Activated T-helper 1 cell treated with anti-CD3 and anti-CD28 coated beads, Interleukin-2, amount 50 U/mL, for 16 hours (primary cell): ENCODE measurements at places on chromosomes 3 and 15.

GRCh38 chr3:157626817-157627216, 123.6 kb upstream of the VEPH1 start:
- DNase-seq: no peak

- no peak for DNase-seq
These were observed 2.6 kb upstream of the PLOD2 start for GRCh38 chr3:146163584-146163983.

DNA sequence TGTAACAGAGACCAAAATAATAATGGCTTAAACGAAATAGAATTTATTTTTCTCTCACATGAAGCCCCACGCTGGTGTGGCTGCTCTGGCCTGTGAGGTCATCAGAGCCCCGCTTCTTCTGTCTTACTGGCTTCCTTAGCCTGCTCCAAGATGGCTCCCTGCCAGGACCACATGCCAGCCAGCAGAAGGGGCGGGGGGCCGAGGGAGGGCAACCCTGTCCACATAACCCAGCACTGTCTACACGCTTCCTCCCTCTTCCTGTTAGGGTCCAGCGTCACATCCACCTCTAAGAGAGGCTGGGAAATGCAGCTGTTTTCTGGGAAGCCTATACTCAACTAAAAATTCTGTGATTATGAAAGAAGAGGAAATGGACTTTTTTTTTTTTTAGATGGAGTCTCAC, 107.9 kb upstream of the DLG1 start:
- no peak for DNase-seq

DNA sequence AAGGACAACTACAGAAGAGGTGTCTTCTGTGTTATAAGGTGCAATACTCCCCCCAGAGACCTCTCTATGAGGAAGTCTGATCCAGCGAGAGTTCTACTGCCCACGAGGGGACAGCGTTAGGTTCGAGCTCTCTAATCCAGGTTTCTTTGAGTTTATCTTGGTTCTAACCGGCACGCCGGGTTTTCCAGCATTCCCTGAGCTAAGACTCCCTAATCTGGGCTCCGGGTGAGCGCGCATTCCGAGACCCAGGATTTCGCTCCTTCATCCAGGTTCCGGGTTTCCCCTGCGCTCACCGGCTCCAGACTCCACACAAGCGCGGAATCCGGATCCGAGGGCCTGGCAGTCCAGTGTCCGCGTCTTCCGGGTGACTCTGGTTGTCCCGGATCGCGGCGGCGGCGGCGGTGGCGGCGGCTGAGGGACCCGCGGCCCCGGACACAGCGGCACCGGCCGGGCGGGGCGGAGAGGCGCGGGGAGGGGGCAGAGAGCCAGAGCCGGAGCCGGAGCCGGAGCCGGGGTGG, at the start of gene ZNF609:
Gene ZNF609 (plus strand): TSS at position 373 of the 518 bp plus-strand sequence. CDS start 38,842 bp downstream, outside the sequence.
- peak; percentile 77 for DNase-seq

DNA sequence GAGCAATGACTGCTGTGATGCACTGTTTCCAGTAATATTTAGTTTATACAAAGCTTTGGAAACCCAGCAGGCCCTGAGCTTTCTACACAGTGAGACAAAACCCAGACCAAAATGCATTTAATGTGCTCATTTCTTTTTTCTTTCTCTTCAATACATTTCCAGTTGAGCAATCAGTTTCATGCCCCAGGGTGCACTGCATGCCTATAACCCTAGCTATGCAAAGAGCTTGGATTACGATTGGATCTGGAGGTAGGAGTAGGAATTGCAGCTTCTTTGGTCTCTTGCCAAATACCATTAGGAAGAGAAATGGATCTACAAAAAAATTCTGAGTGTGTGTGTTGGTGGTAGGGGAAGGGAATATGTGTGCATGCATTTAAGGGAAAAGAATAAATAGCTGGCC, 1001.4 kb downstream of the SQOR start:
- no peak for DNase-seq

- no peak for DNase-seq
These were observed 448.8 kb upstream of the THBS1 start for GRCh38 chr15:39132070-39132469.

- DNase-seq: no peak
These were observed 101.2 kb downstream of the TPRA1 start for GRCh38 chr3:127489357-127489756.

GRCh38 chr3:64911138-64911537, 223.3 kb upstream of the ADAMTS9 start:
- no peak for DNase-seq

DNA sequence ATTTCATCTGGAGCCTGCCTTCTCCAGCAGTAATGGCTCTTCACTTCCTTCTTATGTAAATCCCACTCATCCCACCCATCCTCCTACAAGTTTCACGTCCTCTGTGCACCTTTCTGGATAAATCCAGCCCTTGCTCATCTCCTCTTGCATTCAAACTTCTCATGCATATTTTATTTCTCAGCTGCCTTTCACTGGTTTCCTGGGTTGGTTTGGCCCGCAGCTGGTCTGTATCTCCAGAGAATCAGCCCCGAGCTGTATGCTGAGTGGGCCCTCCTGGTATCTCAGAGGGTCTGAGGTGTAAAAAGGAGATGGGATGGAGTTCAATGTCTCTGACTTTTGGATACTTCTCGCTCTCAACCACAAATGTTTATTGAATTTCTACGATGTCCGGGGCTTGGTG, 248.6 kb upstream of the FEZF2 start:
- DNase-seq: no peak

DNA sequence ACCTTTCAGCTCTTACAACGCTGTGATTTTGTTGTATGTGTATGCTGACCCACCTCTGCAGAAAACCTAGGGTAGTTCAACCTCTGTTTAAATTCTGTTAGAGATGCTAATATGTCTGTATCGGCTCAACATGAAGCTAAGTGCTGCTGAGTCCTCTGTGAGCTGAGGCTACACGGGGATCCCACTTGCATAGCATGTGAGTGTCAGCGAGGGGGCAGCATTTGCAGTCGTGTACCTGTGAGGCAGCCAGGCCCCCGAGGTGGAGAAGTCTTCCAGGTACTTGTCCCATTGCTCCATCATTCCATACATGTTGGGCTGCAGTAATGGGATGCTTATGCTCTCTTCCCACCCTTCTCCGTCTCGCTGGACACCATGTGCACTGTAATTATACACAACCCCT, 3.7 kb downstream of the MKRN2OS start:
- DNase-seq: no peak

DNA sequence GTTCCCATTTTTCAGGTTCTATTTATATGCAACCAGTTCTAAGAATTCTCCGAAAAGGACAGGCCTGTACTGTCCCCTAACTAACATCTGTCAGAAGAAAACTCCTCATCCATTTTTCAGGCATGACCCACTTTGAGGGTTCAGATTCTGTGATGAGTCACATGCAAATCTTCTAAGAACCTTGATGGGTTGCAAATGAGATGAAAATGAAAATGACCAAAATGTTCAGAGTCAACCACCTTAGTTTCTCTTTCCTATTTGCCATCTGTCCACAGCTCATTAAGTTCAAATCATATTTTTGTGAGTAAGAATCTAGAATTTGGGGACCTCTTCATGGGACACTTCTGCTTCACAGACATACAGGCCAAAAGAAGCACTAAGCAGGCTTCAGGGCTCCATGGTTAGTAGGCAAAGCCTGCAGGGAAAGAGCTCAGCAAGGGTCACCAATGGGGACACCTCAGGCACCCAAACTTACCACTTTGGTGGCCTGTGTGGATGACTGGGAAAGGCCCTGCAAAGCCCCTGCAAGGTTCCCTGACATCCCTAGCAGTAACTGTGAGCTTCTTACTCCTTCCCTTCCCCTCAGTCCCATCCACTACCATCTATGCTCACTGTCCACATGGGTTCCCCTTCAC, 122.0 kb downstream of the WDR76 start:
- no peak for DNase-seq

DNA sequence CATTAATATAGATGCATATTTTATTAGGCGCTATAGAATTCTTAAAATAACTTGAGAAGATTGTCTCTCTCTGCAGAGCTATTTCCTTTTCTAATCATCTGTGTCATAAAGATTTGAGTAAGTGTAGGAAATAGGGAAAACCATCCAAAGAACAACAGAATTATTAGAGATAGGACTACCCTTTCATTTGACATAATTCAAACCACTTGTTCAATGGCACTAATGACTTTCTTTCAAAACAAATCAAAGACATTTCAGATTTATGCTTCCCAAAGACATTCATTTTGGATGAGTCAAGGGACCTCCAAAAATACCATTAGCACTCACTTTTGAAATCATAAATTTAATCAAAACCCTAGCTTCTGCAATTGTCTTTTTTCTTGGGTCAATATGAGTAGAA, 29.5 kb downstream of the PRICKLE2 start:
- no peak for DNase-seq

GRCh38 chr3:54211097-54211496, 88.7 kb downstream of the CACNA2D3 start:
- no peak for DNase-seq

DNA sequence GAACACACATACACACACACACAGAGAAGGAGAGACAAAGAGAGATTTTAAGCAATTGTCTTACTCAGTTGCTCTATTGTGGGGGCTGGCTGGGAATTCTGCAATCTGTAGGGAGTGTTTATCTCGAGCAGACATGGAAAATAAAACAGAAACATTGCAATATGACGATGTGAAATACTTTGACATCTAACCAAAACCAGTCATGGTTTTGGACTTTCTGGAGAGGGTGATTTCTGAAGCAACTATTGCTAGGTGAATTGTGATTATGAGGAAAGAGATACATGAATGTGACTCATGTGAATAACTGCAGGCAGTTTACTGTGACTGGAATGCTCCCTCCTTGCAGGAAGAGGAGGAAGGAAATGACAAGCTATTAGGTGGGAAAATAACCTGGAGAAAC, 12.3 kb upstream of the PHLDB2 start:
- no peak for DNase-seq

DNA sequence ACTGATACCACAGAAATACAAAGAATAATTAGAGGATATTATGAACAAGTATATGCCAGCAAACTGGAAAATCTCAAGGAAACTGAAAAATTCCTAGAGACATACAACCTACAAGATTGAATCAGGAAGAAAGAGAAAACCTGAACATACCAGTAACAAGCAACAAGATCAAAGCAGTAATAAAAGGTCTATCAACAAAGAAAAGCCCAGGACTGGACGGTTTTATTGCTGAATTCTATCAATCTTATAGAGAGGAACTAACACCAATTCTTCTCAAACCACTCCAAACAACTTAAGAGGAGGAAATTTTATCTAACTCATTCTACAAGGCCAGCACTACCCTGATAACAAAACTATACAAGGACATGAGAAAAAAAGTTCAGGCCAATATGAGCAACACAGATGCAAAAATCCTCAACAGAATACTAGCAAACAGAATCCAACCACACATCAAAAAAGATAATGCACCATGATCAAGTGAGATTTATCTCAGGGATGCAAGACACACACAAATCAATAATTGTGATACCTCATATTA, 71.1 kb upstream of the IMPG2 start:
- DNase-seq: no peak

GRCh38 chr15:49741712-49742111, 120.9 kb downstream of the DTWD1 start:
- DNase-seq: no peak

DNA sequence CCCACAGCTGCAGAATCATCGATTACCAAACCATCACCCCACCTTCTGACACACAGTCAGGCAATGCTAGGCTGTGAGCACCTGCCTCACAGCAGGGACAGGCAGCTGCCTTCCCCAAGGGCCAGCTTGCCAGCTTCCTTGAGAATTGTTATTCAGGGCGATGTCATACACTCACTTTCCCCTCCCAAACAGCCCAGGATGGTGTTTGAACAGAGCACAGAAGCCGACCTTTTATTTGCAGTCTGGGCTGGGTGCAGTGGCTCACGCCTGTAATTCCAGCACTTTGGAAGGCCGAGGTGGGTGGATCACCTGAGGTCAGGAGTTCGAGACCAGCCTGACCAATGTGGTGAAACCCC, 84.5 kb upstream of the HERC1 start:
- no peak for DNase-seq

DNA sequence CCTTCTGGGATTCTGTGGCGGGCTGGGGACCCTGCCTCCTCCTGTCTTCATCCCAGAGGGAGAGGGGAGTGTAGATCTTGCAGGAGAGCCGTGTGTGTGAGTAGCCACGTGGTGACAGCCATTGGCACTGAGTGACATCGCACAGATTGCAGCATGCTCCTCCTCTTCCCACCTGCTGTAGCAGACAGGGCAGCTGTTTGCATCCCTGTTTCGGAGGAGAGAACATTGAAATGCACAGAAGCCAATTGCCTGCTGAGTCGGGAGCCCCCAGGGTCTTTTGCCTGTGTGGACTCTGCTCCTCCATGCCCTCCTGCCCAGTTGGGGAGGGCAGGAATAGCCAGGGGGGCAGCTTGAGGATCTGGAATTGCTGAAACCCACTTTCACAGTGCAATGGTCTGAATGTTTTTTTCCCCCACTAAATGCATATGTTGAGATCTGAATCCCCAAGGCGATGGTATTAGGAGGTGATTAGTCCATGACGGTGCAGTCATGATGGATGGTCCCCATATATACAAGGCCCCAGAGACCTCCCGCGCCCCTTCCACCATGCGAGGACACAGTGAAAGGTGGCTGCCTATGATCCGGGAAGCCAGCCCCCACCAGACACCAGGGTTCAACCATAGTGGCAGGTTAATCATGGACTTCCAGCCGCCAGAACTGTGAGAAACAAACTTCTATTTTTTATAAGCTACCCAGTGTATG, 66.8 kb downstream of the CHRNA7 start:
- DNase-seq: no peak

DNA sequence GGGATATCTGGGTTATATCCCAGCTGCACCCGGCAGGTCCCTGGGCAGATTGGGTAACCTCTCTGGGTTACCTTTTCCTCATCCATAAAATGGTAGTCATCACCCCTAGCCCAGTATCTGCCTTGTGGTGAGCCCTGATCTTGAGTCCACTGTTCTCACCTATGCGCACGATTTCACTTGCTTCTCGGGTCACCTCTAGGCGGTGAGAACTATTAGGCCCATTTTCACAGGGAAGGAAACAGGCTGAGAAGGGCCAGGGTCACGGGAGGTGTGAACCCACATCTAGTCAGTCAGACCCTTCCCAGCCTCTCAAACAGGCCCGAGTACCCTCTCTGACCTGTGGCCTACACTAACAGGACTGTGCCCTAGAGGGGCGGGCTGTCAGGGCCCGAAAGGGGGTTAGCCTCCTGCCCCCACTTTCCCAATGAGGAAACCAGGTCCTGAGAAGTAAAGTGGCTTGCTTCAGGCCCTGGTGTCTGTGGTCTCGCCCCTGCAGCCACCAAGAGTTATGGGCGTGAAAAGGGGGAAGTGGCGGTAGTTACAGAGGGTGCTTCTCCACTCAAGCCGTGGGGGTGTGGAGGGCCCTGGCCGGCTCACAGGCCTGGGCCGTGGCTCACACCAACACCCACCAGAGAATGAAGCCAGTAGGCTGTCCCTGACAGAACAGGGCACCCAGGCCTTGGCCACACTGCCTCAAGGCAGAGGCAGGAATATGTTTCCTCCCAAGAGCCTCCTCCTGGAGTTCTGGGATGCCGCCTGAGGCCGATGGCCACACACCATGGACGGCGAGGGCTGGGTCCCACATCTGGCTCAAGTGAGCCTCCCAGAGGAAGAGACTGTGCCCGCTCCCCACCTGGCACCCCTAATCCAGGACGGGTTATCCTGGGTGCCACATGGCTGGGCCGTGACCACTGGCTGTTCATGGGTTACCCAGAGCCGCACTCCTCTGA, 19.5 kb downstream of the PSTPIP1 start:
- DNase-seq: no peak

- DNase-seq: no peak
These were observed 345.1 kb downstream of the IL5RA start for GRCh38 chr3:2765002-2765579.

GRCh38 chr3:9906480-9906879, 3.8 kb downstream of the IL17RE start:
- no peak for DNase-seq

- DNase-seq: no peak
These were observed 93.0 kb upstream of the C2CD4B start for GRCh38 chr15:62257996-62258521.
